ENCODE measurements at places on chromosomes 13 and 19.

- DNase-seq, result no peak
These were observed 10.8 kb upstream of the CCDC97 start for GRCh38 chr19:41299046-41299754.

GRCh38 chr13:79901336-79901735 lies 420.4 kb downstream of the NDFIP2 start:
- no peak for DNase-seq

- DNase-seq, result no peak
These were observed 82.8 kb downstream of the TEX29 start for GRCh38 chr13:111403266-111403665.

DNA sequence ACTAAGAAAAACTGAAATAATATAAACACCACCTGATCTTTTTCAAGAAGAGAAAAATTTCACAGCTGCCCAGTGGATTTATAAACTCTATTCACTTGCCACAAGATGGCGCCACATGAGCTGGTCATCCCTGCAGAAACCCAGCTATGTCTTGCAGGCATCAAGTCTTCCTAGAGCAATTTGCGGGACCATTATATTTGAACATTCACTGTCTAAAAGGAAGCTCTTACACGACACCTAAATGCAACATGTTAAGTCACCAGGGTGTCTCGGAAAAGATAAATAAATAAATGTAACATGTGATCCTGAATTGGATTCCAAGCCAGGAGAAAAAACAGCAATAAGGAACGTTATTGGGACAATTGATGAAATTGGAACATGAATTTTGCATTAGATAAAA lies 20.3 kb upstream of the AKT2 start:
- DNase-seq, result peak; percentile 52

- no peak for DNase-seq
These were observed 315.2 kb downstream of the NDFIP2 start for GRCh38 chr13:79796136-79796535.

DNA sequence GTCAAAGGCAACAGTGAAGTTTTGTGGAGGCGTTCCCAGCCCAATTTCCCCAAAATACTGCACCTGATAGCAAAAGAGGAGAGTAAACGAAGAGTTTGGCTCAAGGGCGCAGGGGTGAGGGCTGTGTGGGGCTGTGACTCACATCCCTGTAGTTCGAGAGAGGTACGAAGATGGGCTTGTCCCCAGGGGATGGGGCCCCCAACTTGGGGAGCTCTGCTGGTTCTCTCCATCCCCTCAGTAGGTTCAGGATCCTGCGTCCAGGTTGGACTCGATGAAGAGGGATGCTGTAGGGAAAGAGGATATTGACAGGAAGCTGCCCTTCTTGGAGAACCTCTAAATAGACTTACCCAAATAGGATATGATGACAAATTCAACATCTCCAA lies 3.4 kb downstream of the NAPSA start:
- DNase-seq, result no peak

DNA sequence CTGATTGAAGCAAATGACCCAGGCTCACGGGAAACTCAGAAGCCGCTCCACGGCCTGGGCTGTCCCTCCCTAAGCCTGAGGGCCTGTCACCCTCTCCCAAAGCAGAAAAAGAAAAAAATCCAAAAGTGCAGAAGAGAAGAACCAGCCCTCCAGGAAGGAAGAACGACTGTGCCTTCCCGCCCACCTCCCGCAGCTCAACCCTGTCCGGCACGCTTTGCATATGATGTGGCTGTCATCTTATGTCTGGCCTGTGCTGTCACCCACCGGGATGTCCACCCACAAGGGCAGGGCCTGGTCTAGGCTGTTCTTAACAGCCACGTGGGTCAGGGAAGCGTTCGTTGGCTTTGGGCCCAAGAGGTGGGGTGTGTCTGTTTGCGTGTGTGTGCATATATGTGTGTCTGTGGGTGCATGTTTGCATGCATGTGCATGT lies 13.7 kb downstream of the ZBTB7A start:
- no peak for DNase-seq

- DNase-seq, result no peak
These were observed 9.9 kb downstream of the SERTM1 start for GRCh38 chr13:36683701-36684100.

DNA sequence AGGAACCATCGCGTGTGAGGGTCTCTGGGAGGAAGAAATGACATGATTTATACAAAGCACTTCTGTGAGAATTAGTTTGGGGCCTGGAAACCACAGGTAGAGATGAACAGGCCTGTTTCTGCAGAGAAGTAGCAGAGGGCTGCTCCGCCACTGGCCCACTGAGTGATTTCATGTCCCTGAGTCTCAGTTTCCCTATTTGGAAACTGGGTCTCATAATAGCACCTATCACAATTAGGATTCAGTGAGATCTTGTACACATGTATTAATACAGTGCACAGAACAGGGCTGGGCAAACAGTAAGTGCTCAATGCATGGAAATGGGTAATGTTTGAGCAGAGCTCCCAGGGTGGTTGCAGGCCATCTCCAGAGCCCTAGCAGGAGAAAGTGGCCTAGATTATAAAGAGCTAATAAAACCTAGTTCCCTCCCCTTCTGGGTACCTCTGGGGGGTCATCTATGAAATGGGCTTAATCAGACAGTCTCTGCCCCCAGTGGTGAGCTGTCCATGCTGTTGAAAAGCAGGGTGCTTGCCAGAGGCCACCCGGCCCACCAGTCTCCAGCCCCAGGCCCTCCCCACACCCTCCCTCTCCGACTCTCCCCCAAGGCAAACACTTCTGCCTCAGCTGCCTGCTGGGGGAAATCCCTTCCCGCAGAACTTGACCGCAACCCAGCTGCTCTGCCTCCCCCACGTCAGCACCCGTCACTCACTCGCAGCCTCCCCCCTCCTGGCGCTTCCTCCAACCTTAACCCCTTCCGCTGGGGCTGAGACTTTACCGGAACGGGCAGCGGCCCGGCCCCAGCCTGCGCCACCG lies 4.5 kb downstream of the BCL3 start:
- DNase-seq, result peak; percentile 91

- DNase-seq, result peak; percentile 3
These were observed 588 bp upstream of the DPY19L3 start for GRCh38 chr19:32404933-32405430.

- DNase-seq, result no peak
These were observed 108.0 kb downstream of the DNAJC3 start for GRCh38 chr13:95784900-95785290.

GRCh38 chr13:100859861-100860260 lies 185.3 kb upstream of the TMTC4 start:
- no peak for DNase-seq

GRCh38 chr19:3867971-3868769 lies 668 bp downstream of the ZFR2 start:
- no peak for DNase-seq

DNA sequence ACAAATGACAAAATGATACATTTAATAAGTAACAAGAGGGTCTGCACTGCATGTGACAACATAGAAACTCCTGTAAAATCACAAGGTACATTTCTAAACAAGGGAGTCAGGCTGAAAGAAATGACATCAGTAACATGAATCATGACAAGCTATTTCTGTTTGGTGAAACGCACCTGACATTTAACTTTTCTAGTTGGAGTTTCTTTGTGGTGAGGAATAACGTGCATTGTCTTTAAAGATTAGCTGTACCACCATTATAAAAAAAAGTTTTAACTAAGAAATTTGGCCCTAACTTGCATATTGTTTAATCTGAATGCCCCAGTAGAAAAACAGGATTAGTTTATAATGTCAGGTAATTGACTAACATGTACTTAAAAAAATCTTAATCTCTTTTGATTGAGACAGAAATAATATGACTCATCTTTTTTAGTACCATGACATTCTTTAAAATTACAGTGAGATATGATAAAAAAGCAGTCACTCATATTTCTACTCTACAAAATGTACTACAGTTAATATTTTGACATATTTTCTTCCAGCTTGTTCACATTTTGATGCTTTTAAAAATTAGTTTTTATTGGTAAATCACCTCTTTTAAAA lies 418.2 kb downstream of the KLF12 start:
- DNase-seq, result no peak

- no peak for DNase-seq
These were observed 1.4 kb upstream of the SAMD1 start for GRCh38 chr19:14091813-14092462.

GRCh38 chr13:51833980-51834379 lies 11.0 kb downstream of the TMEM272 start:
- no peak for DNase-seq

DNA sequence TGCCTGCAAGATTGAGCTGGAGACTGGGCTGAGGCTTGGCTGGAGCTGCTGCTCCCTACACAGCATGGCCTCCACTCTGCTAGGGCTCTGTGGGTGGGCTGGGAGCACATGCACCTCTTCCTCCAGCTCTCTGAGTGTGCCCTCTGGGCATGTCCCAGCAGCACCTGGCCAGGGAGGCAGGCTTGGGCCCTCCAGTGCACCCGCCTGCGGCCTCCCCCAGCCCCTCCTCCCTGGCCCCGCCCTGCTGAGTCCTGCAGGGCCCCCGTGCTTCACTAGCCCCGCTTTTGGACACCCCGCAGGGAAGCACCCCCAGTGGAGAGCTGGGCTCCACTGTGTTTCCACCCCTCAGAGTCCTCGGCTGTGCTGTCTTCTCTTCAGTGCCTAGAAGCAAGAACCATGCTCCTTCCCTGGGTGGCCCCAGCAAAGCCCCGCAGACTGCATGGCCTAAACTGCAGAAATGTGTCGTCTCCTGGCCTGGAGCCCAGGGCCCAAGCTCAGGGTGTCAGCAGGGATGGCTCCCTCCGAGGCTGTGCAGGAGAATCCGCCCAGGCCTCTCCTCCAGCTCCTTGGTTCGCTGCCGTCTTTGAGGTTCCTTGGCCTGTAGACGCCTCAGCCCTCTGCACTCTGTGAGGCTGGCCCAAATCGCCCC lies 5.0 kb upstream of the TEX29 start:
- no peak for DNase-seq

GRCh38 chr13:110109910-110110309 lies 197.0 kb downstream of the COL4A1 start:
- DNase-seq, result no peak

- DNase-seq, result peak; percentile 24
These were observed 25.7 kb downstream of the CCNE1 start for GRCh38 chr19:29837448-29837981.

GRCh38 chr19:2426611-2427428 lies 566 bp downstream of the TIMM13 start:
- peak; percentile 29 for DNase-seq

DNA sequence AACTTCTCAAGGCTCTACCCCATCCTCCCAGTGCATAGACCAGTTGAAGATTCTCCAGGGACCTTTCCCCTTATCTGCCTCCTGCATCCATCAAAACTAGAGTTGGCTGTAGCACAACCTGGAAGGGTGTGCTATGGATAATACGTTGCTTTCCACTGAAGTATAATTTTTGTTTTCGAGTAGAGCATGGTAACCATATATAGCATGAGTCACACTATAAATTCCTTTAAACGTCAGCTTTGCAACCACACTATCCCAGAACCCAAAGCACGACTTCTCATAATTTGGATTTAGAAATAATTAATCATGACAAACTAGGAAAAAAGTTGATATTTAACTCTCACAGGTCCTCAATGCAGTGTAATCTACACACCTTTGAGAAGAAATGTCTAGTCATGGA lies 138.3 kb upstream of the NBEA start:
- no peak for DNase-seq

- DNase-seq, result no peak
These were observed 24.5 kb downstream of the PPP5C start for GRCh38 chr19:46371371-46371901.

- no peak for DNase-seq
These were observed 97.6 kb upstream of the SIAH3 start for GRCh38 chr13:45949161-45949560.

DNA sequence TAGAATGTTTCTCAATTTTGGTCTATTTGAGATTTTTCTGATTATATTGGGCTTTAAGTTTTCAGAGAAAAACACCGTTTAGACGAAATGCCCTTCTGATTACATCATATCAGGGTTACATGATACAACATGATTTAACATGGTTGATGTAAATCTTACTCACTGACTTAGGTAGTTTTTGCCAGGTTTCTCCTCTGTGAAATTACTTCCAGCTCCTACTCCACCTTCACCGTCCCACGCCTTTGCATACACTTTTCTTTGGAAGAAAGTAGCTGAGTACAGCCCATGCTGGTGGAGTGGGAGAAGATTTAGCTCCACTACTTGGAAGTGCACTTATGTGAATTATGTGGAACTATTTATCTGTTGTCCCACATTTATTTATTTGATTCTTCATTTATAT lies 433.2 kb upstream of the KLHL1 start:
- no peak for DNase-seq

- no peak for DNase-seq
These were observed 13.0 kb upstream of the LIN7B start for GRCh38 chr19:49101160-49101559.

DNA sequence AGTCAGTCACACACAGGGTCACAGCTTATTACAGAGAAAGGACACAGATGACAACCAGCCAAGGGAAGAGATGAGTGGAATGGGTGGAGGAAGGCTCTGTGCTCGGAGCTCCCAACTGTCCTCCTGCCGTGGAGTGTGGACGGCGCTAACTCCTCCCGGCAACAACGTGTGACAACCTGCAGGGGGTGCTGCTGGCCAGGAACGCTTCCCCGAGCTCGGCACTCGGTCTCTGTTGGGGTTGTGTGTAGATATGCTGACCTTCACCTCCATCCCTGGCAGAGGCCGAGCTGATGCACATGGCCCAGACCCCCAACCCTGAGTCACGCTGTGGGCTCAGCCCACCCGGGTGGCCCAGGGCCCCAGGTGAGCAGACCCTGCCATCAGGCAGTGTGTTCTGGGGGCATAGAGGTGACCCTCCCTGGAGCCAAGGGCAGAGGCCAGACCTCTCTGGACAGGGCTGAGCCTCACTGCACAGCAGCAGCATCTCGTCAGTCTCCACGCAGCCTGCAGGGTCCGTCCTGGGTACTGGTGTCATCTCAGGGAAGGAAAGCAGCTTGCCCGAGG lies 14.1 kb downstream of the ZNF444 start:
- no peak for DNase-seq

DNA sequence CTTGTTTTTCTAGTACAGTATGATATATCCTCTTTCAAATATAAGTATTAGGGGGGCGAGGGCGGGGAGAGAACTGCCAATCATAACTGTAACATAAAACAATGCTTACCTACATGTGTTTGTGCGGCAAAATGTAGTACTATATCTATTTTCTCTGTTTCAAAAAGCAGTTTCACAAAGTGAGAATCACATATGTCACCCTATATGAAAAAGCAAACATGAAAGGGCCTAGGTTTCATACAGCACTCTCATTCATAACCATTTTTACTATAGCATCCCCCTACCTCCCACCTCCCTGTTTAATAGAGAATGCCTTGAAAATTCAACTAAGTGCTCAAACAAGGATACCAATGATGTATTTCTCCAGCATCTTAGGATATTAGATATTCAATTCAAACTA lies 5.2 kb downstream of the TGDS start:
- DNase-seq, result no peak

- DNase-seq, result peak; percentile 16
These were observed 28.3 kb downstream of the CEBPA start for GRCh38 chr19:33273881-33274662.
